NCI-H1092 treated with DMSO at 0.1 percent for 48 hours (cell line): ENCODE measurements at places on chromosomes 11 and 22.
A peak's percentile ranks its signal among the peaks of the same experiment; 100 is the strongest.

DNA sequence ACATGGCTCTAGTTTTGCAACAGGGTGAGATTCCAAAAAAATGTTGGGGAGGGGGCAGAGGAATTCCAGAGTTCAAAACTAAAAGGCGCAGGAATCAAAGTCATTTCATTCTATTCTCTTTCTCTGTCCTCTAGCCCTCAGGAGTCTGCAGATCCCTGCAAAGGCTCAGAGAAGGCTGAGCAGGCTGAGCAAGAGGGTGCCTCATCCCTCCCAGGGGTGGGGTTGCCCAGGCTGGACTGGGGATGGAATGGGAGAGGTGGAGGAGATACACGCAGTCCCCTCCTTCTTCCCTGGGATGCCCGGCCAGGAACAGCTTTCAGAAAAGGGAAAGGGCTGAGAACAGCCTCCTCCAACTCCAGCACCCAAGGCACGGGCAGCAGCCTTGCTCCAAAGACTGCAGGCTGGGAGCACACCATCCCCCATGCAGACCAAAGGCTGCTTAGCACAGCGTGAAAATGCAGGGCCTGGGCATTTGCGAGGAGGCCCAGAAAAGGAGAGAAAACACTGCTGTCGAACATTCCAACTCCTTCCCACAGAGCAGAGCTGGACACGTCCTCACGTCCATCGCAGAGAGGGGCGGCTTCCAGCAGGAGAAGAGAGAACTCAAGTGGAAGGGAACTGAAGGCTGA, 51.8 kb downstream of the MN1 start:
- no peak for DNase-seq

- peak; percentile 20 for DNase-seq
Measured at GRCh38 chr11:41431784-41432183, 27.7 kb downstream of the LRRC4C start.

- no peak for DNase-seq
Measured at GRCh38 chr11:19644316-19644715, 68.3 kb upstream of the NAV2 start.

DNA sequence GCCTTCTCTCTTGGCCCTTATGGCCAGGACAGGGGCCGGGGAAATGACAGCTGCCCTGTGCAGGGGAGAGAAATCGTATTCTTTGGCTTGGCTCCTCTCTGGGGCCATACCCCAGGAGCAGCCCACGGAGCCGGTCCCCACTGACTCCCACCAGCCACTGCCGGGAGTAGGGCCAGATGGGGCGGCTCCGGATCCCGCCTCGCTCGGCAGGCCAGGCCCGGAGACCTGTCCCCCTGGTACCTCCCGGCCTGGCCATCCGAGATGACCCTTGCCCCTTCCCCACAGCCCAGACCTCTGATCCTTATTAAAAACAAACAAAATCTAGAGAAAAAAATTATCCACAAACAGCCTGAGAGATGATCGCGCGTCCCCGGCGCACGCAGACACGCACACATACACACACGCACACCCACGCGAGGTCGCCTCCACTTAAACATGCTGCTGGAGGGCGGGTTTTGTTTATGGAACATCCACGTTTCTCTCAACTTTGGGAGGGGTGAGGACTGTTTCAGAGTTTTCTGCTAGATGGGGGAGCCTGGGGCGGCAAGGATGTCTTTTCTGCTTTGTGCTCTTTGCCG, 59.1 kb downstream of the IGLL1 start:
- peak; percentile 63 for DNase-seq

- no peak for DNase-seq
Measured at GRCh38 chr22:50301581-50301991, 5.9 kb downstream of the PLXNB2 start.

DNA sequence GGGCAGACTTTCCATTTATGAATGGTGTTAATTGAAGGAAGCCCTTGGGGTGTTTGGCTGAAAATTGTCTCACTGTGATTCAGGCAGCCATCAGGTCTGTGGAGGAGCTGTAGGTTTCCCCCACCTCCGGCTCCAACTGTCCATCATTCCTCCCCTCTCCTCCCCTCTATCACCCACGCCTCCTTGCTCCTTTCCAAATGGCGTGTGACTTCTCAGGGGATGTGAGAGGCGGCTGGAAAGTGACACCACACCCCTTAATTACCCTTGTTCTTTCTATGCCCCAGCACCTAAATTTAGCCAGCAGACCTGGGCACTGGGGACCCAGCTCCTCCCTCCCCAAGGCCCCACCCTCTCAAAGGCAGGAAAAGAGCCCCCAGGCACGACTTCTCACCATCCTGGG, 38.1 kb upstream of the SYT7 start:
- no peak for DNase-seq

GRCh38 chr11:126992065-126992803, 8.3 kb downstream of the KIRREL3 start:
- DNase-seq: no peak

DNA sequence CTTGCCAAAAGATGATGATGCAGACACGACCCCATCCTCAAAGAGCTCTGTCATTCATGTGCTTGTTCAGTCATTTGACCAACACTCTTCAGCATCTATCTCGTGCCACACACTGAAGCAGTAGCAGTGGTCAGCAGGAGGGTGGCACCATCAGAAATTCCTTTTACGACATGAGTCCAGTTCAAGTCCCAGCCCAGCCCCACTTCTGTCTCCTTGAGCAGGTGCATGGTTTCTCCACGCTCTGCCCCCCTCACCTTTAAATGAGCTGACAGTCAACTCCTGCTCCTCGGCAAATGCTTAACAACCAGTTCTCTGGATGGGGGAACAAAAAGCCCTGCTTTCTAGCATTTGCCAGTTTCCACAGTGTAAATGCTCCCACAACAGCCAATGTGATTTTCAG, 60.9 kb downstream of the SYN3 start:
- no peak for DNase-seq

DNA sequence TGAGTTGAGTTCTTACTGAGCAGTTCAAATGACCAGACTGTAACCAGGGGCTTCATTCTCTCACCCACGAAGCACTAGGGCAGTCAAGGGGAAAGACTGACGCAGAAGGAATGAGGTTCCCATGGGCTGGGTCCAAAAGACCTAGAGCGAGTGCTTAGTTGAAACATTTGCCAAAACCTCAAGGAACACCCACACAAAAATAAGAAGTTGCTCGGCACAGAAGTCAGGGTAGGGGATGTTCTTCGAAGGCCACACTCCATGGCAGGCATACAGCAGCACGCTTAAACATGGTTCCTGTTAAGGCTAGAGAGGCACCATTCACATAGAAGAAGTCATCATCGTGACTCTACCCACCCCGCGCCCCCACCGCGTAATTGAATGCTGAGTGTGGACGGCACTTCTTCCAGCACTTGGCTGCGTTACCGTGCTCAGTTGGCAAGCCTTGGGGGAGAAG, 52.9 kb downstream of the TIMP3 start:
- DNase-seq: no peak

DNA sequence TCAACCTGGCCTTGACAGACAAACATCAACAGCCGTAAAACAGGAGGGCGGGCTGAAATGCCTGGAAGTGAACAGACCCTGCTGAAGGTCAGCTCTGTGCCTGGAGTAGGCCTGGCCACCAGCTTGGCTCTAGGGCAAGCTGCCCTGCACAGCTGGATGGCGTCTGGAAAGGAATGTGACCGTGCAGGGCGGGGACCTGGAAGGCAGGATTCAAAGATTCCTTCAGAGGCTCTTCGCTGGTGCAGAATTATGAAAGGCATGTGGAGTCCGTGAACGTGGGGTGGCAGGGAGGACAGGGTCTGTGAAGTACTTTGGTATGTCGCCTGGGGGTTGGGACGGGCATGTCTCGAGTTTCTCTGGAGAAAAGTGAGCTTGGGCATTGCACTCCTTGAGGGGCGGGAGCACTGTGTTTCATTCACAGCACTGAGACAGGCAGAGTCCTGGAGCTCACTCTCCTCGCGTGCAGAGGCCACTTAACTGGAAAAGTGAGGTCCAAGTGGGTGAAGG, 1.5 kb downstream of the EHD1 start:
- DNase-seq: no peak

DNA sequence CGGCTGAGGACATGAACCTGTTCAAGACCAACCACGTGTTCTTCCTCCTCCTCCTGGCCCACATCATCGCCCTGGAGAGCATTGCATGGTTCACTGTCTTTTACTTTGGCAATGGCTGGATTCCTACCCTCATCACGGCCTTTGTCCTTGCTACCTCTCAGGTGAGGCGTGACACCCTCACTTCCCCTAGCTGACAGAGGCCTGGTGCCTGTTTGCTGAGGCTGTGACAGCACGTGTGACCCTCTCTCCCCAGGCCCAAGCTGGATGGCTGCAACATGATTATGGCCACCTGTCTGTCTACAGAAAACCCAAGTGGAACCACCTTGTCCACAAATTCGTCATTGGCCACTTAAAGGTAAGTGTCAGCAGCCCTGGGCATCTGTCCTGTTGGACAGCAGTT, 12.3 kb downstream of the FADS2 start:
- no peak for DNase-seq

- DNase-seq: no peak
Measured at GRCh38 chr11:72451831-72452376, 17.6 kb upstream of the CLPB start.

DNA sequence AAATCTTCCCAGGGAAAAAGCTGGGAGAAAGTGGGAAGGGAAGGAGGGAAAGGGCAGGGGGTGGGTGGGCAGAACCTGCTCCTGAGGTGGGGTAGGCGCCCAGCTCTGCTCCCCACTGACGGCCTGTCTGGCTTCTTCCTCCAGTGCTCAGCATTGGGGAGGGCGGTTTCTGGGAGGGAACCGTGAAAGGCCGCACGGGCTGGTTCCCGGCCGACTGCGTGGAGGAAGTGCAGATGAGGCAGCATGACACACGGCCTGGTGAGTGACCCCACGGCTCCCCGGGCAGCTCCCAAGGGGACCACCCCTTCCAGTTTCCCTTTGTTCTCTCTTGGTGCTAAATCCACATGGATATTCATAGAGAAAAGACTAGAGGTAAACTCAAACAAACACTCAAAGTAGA, 25.9 kb downstream of the SHANK3 start:
- DNase-seq: no peak

GRCh38 chr11:117647872-117648271, 149.1 kb downstream of the DSCAML1 start:
- no peak for DNase-seq

DNA sequence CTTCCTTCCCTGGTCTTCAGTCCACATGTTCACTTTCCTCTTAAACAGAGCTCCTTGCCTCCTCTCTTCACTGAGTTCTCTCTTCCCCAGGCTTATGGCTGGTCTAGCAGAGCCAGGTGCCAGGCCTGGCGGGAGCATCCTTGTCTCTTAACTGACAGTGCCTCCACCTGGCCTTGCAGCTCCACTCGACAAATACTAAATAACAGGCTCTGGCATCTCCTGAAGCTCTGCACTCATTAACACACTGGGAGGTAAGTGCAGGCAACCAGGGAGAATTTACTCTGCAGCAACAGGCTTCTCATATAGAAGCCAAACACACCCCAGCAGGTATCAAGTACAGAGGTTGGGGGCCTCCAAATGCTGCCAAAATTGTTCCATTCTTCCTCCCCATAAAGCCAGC, 438.1 kb downstream of the SOX6 start:
- peak; percentile 89 for DNase-seq

GRCh38 chr22:18023509-18024275, 669 bp downstream of the MICAL3 start:
- peak; percentile 74 for DNase-seq

GRCh38 chr11:60887556-60887955, 18.8 kb downstream of the PRPF19 start:
- peak; percentile 91 for DNase-seq

GRCh38 chr11:102279641-102280170, 37.6 kb upstream of the BIRC3 start:
- peak; percentile 8 for DNase-seq

DNA sequence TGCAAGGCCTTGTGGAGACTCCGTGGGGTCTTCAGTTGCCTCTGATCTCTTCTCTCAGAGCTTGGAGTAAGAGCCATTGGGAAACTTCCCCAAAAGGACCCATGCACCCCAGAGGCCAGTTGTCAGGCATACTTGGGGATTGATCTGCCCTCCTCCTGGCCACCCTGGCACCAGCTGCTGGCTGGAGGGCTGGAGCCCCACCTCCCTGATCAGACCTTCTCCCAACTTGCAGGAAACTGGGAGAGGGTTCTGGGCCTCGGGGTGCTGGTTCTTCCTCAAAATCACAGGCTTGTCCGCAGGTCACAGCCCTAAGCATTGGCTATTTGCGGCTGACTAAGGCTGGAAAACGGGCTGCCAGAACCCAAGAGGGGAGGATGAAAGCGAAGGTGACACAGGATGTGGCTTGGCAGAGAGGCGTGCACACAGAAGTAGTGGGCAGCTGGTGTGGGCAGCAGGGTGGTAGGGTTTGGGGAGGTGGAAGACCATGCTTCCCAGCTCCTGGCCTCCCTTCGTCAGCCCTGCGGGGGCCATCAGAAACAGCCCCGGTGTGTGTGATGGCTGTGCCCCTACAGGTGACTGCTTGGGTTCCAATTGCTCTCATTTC, 1.3 kb upstream of the DGKZ start:
- no peak for DNase-seq

DNA sequence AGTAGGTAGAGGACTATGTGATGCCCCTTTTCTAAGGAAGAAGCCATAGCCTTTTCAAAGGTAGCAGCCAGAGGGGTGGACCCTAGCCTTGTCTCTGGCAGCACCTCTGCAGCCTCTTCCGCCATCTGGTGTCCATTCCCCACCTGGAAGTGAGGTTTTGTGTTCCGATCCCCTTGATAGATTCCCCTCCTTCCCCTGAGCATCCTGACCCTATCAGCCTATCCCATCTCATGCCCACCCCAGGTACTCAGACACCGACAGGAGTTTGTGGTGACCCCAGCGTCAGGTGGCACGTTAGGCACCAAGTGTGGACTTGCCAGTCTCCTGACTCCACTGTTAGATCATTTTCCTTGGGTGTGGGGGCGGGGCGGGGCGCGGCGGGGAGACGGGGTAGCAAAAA, 398 bp upstream of the FAM89B start:
- peak; percentile 55 for DNase-seq

DNA sequence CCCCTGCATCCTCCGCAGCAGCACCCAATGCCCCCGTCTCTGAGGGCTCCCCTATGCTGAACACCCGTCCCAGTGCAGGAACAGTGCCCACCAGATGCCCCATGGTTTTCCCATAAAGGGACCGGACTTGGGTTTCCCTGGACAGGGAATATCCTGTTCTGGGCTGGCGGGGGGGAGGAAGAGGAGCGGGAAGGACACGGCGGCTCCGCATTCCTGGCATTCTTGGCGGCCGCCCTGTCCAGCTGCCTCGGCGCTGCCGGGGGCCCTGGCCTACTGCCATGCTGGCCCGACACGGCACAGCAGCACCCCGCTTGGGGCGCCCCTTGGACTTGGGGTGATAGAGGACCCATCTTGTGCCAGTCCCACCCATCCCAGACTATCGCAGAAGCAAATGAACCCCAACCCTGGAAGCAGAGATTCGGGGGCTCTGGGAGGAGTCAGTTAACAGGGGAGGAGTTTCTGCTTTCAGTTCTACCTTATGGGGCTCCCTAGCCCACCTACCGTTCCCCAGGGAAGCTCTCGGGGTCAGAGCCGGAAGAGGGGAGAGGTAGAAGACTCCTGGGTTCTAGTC, 23.7 kb upstream of the CBX7 start:
- no peak for DNase-seq
